ENCODE measurements at places on chromosomes 11 and 22.

DNA sequence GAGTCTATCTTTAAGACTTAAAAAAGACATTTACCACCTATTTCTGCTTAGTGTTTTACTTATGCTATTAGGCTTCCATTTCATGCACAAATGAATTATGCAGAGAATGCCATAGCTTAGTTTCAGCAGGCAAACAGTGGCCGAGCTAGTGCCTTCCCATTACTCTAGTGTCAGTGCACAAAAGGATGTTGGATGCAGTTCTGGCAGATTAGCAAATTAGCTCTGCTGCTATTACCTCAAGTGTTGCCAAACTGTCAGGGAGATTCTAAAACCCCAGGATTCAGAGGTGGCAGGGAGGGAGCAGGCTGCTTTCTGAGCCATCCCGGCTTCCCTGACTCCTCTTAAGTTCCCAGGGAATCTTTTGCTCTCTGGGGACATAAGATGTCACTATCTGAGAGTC is 209.4 kb upstream of the NCAM1 start:
- no peak for DNase-seq

DNA sequence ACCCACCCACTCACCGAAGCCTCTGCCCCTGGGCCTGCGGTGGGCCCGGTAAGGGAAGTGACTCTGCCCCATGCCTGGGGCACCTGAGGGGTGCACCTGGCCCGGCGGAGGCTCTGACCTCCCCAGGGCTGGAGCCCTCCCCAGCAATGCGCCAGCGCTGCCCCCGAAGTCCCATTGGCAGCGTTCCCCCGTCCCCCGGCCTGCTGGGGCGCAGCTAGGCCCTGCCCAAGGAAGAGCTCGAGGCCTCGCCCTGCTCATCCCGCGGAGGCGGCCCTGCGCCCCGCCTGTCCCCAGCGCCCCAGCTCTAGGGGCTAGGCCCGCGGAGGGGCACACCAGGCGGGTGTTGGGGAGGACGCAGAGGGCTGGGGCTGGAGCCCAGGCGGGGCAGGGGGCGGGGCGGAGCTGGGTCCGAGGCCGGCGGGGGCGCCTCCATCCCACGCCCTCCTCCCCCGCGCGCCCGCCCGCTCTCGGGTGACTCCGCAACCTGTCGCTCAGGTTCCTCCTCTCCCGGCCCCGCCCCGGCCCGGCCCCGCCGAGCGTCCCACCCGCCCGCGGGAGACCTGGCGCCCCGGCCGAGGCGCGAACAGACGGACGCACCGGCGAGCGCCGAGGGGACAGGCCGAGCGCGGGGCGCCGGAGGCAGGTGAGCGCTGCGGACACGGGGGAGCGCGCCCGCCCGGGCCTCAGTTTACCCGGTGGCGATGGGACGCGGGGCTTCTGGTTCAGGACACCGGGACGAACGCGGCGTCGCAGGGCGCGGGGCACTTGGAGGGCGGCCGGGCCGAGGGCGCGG is at the start of gene EPS8L2:
TSS of gene EPS8L2 (plus strand) at position 586 of the 793 bp plus-strand sequence. CDS start 3,177 bp downstream, outside the sequence.
- no peak for DNase-seq

DNA sequence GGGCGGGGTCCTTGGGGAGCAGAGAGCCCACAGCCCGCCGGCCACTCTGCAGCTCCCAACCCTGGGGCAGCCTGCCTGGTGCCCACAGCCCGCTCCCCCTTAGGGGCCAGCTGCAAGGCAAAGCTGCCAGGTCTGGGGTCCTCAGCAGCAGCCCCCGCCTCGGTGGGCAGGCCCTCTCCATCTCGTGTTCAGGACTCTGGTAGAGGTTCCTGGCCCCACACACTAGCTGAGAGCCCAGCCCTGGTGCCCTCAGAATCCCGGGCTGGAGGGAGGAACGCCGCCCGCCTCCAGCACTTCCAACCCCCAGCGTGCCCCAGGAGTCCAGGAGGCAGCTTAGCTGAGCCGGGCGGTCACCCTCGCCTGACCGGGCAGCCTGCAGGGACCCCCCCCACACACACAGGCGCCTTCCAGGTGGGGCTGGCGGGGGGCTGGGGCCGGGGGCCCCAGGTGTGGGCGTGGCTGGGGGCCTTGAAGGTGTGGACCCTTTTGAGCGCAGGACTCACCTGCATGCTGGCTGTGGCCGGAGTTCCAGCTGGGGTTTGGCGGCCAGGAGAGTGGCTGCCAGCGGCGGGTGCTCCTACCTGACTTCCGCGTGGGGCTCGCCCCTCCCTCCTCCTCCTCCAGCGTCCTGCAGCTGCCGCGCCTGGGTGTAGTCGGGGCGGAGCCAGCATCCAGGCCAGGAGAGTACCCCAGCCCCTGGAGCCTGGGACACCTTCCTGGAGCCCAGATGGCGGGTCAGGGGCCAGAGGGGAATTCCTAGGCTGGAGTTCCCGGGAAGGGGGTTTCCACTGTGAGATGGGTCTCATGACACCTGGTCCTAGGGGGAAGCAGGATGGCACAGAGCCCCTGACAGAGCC is at the start of gene ANO9:
TSS of gene ANO9 (minus strand) at position 594 of the 857 bp plus-strand sequence. CDS start at position 509, 85 bp downstream.
- DNase-seq, result peak; percentile 22

DNA sequence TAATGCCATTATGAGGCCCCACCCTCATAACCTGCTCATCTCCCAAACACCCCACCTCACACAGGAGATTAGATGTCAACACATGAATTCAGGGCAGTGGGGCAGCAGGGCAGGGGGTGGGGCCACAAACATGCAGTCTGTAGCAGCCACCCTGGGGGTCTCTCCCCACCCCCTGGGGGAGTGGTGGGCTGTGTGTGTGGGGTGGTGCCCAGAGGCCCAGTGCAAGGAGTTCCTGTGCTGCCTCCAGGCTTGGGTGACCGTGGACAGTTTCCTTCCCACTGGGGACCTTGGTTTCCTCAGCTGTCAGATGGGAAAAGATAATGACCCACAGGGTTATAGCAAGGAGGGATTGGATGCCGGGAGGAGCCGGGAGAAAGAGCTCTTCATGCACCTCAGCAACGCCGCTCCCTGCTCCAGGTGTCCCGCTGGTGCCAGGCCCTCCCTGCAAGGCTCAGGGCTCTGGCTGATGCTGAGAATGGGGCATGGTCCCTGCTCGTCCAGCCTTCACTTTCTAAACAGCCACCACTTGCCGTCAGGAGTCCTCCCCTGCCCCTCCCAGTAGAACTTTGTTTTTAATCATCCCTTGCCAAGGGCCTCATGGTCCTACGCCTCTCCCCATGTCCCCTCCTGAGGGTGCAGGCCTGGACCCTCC is 2.0 kb upstream of the MRGPRF start:
- no peak for DNase-seq

DNA sequence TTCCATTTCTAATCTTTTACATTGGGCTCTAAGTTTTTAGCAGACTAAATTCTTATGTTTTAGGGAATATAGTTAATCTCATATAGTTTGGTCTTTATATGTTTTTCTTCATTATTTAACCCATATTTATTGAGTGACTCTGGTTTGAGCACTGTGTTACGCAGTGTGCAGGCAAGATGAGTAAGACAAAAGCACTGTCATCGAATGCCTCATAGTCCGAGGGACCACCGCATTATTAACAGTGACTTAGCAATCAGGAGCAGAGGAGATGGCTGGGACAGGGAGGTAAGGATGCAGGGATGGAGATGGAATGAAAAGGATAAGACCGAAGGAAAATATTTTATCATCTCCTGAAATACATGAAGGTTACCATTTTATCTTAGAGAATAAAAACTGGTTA is 65.2 kb upstream of the CTSC start:
- no peak for DNase-seq

DNA sequence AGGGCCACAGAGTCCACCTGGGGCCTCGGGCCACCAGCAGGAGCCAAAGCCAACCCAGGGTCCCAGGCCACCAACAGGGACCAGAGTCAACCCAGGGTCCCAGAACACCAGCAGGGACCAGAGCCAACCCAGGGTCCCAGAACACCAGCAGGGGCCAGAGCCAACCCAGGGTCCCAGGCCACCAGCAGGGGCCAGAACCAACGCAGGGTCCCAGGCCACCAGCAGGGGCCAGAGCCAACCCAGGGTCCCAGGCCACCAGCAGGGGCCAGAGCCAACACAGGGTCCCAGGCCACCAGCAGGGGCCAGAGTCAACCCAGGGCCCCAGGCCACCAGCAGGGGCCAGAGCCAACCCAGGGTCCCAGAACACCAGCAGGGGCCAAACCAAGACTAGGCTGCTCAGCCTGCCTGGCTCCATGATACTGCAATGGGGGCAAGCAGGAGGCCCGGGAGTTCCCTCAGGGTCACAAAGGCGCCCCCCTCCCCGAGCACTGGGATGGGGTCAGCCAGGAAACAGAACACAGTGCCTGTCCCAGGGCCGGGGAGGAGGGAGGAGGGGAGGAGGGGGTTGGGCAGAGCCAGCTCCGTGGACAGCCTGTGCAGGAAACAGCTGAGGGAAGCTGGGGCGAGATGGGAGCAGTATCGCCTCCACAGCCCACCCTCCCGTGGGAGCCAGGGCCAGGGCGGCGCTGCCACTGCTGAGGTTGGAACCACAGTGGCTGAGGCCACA is 62.0 kb upstream of the PRR5 start:
- no peak for DNase-seq

GRCh38 chr22:46578824-46579561 is 41.2 kb upstream of the GRAMD4 start:
- no peak for DNase-seq

DNA sequence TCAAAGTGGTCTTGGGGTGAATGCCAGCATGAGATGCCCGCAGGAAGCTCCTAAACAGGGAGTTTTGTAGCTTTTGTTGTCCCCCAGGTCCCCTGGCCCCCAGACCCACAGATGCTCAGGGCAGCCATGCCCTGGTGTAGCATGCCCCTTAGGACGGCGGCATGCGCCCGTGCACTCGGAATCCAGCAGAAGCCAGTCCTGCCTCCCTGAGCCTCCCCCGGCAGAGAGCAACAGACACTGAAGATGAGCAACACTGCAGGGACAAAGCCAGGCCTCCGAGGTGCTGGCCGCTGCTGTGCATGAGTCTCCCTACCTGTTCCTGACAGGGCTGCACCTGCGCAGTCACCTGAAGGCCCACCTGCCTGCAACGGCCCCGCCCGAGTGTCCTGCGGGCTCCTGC is 59.1 kb downstream of the TRMU start:
- DNase-seq, result no peak

- no peak for DNase-seq
These were observed 889.7 kb upstream of the API5 start for GRCh38 chr11:42422090-42422489.

DNA sequence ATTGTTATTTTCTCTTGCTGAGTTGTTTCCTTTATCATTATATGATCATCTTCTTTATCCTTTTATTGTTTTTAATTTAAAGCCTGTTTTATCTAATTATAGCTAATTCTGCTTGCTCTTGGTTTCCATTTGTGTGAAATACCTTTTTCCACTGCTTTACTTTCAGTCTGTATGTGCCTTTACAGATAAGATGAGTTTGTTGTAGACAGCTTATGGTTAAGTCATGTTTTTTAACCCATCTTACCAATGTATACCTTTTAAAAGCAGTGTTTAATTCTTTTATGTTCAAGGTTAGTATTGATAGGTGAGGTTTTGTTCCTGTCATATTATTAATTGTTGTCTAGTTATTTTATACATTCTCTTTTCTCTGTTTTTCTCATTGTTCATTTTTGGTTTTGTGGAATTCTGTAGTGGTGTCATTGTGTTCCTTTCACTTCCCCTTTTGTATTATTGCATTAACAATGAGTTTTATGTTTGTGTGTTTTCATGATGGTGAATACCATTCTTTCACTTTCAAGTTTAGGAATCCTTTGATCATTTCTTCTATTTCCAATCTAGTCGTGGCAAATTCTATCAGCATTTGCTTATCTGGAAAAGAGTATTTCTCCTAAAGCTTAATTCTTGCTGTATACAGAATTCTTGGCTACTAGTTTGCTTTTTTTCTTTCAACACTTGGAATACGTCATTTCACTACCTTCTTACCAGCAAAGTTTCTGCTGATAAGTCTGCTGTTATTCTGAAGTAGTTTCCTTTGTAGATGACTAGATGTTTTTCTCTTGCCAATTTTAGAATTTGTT is 21.8 kb downstream of the OR5AN1 start:
- no peak for DNase-seq

DNA sequence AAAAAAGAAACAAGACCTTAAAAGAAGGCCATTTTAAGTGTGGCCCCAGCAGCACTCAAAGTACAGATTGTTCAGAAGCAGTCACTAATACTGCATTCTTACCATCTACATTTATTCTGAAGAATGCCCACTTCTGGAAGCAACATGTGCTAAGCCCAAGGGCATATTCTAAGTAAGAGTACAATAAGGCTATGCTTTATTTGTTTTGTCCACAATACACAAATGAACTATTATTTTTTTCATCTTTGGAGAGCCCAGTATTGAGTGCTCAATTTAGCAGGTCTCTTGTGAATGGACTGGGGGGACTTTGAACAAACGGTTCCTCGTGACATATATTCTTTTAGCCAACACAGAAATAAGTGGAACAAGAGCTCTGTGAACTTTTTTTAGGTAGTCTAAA is 191.4 kb upstream of the CHORDC1 start:
- DNase-seq, result no peak

GRCh38 chr22:47919001-47919441 is 1156.6 kb downstream of the TBC1D22A start:
- DNase-seq, result no peak

- DNase-seq, result no peak
These were observed 133.6 kb upstream of the SESN3 start for GRCh38 chr11:95364324-95365295.

DNA sequence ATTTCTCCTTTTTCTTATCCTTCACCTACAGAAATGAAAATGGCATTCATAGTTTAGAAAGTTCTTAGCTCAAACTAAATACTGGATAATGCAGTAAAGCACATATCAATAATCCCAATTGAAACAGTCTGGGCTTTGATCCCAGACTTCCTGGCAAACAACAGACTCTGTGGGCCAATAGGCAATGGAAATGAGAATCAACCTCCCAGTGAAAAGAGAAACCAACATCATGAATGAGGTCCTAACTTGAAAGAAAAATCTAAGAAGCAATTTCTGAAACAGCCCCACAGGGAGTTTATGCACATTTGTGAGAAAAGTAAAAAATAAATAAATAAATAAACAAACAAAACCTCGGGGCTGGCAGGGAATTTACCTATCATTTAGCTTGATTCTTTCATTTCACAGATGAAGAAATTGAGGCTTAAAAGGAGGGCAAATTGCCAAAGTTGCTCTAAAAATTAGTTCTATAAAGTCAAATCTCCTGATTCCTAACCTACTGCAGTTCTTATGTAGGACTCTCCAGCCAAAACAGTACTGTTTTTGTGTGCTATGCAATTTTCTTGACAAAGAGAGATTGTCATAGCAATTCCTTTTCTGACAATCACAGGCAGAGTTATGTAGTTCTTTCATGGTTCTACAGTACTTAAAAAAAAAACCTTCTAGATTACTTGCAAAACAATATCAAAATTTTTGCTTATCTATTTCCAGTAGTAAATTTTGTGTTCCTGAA is 265.8 kb downstream of the GRM5 start:
- no peak for DNase-seq

DNA sequence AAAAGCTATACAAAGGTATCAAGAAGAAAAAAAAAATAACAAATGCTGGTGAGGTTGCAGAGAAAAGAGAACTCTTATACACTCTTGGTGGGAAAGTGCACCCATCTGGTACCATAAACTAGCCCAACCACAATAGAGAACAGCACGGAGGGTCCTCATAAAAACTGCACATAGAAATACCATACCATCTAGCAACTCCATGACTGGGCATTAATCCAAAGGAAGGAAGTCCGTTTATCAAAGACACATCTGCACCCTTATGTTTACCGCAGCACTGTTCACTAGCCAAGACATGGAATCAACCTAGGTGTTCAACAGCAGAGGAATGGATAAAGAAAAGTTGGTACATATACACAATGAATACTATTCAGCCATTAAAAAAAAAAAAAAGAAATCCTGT is 10.8 kb upstream of the CLDN5 start:
- DNase-seq, result no peak

GRCh38 chr22:35148381-35148780 is 82.4 kb downstream of the ISX start:
- DNase-seq, result no peak
